ENCODE measurements at places on chromosomes 2 and 18.

GRCh38 chr18:43043626-43044025, 71.9 kb downstream of the RIT2 start:
- no peak for DNase-seq

DNA sequence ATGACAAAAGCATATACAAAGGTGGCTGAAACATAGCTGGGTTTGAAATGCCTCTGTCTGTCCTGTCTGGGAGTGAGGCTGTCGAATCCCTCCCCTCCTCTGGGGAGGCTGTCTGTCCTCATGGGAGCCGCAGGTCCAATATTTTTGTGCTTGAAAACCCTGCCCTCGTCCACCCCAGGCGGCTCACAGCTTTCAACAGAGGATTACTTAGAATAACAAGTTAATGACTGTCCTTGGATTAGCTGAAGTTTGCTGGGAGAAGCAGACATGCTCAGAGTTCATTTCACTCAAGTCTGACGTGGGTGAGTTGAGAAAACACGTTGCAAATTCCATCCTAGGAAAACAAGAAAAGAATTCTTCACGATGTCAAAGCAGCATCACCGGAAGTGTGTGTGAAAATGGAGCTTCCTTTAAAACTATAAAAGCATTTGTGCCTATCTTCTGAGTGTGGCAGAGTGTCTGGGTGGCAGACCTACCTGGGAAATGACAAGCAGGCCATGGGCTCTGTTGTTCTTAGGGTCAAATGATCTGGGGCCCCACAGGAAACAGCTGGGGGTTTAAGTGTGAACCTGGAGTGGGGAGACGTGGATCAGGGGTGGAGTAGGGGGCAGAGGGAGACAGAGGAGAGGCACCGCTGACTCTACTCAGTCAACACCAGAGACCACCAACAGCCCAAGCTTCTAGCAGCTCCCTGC, 77.1 kb downstream of the DDX1 start:
- no peak for DNase-seq

DNA sequence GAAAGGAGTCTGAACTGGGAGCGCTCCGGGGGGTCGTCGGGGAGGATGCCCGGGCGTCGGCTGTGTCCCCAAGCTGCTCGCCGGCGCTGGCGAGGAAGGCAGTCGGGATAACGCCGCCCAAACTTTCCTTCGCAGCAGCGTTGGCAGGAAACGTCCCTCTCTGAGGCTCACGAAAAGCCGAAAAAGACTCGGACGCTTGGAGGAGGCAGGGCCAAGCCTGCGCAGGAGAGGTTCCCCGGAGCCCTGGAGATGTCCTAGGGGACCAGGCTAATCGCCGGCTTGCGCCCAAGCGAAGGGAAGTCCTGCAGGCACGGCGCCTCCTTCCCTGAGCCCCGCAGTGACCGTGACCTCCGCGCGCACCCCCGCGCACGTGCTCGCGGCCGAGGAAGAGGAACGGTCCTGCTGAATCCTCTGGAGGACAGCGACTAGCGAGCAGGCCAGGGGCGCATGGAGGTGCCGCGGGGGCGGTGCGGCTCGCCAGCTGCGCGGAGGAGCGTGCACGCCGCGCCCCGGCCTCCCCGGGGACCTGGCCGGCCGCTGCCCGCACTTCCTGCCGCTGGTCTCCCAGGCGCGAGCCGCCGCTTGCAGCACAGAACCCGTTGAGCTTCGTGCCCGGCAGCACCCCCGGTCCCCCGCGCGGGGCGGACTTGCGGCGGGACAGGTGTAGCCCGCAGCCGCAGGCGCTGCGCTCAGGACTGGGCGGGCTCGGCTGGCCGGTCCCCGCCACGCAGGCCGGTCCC, at the start of gene SH3RF3:
SH3RF3 (plus strand) TSS at position 590 of the 740 bp plus-strand sequence.
- no peak for DNase-seq

GRCh38 chr2:56089931-56090330, 93.9 kb upstream of the CCDC85A start:
- DNase-seq = no peak

DNA sequence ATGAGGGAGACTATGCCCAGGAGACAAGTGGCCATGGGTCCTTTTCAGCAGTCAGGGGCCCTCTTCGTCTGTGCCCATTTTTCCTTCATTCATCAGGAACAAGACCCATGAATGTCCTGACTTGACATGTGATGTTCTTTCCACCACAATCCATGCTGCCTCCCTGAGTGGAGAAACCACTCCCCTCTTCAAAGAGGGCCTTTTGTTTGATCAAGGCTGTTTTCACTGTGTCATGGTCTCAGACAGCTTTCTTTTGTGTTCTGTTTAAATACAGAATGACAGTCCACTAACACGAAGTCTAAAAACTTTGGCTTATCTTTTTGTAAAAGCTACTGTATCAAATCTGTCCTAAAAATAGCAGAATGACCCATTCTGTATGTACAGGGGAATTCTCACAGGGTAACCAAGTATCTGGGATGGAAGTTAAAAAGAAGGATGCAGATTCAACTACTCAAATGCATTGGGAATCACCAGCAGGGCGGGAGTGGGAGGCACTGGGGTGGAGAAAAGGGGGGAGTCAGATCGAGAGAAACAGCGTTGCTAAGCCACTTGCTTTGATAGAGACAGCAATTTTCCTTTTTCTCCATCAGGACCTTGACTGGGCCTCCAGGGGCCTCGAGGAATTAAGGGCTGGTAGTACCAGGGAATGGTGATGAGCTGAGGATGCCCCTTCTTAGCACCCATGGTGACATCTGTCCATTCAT, 13.9 kb downstream of the LRP2 start:
- DNase-seq = no peak

- no peak for DNase-seq
Observed at GRCh38 chr2:64617631-64618151, 36.0 kb downstream of the SERTAD2 start.

DNA sequence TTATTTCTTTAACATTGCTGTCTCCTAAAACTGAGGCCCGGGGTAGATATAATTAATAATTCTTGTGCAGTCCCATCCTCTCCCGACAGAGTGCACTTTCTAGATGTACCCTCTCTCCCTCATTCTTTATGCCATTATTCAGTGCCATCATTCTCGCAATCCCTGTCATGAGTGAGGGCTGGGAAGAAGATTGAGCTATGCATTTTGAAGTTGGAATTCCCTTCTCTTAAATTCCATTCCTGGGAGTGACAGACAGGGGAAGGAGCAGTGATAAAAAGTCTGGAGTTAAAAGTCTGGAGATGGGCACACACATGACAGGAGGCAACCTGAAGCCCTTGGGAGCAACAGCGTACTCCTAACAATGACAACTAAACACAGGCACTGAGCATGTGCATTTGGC, 2.6 kb upstream of the KCNE4 start:
- DNase-seq = no peak

DNA sequence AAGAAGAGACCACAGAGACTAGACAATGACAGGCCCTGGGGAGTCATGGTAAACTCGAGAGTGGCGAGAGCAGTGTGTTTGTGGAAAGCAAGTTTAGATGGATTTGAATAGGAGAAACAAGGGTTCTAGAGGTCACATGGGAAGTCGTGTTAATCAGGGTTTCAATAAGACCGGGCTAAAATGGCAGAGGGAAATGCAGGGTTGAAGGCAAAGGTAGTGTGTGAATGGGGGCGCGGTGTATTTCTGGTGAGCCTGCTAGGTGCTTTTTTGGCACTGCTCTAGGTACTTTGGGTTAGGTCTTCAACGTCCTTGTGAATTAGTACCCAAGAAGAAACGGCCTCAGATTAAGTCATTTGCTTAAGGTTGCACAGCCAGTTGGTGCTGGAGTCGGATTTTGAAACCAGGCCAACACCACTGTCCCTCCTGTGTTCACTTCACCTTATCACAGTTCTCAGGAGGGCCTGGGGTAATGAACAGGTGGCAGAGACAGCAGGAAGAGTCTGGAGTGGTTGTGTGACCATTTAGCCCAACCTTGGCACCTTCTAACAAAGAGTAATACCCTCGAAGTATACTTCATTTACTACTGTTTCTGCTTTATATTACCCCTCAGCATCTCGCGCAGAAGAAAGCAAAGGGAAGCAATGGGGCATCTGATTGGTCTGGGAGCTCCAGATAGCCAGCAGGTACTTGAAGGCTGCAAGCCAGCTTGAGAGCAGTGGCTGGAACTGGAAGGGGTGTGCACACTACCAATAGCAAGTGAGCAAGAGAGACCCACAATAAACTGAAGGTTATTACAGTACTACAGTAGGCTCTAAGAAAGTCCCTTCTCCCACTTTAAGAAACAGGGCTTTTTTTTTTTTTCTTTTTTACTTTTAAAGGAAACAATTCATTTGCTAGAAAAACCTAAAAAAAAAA, 33.4 kb upstream of the GAREM2 start:
- no peak for DNase-seq

- DNase-seq = no peak
Observed at GRCh38 chr2:7844414-7844965, 837.4 kb upstream of the ID2 start.

GRCh38 chr2:214730248-214730647, 79.2 kb downstream of the BARD1 start:
- no peak for DNase-seq

DNA sequence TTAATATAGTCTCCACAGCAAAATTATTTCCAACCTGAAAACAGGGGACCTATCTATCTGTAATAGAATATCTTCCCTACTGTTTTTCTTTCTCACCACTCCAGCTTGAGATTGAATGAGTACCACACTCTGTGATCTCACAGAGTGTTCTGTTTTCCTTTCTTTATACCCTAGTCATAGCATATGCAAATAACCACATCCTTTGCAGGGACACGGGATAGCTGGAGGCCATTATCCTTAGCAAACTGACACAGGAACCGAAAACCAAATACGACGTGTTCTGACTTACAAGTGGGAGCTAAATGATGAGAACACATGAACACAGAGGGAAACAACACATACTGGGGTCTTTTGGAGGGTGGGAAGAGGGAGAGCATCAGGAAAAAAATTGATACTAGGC, 224.7 kb downstream of the SLC8A1 start:
- DNase-seq = no peak

DNA sequence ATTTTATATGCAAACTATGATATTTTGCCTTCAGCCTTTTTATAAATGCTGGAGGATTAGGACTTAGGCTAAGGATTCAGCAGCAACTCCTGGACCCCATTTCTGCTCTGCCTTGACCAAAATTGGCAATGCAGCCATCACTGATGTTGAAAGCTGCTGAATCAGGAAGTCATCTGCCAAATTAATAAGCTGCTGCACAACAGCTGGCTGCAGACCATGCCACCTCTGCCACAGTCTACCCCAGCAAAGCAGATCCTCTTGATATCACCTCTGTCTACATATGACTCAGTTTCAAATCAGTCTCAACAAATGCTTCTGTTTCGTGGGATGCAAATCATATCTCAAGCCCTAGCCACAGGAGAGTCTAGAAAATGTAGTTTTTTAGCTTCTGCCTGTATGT, 7.1 kb upstream of the SOS1 start:
- no peak for DNase-seq

GRCh38 chr18:2139691-2140090, 431.6 kb downstream of the METTL4 start:
- DNase-seq = no peak

DNA sequence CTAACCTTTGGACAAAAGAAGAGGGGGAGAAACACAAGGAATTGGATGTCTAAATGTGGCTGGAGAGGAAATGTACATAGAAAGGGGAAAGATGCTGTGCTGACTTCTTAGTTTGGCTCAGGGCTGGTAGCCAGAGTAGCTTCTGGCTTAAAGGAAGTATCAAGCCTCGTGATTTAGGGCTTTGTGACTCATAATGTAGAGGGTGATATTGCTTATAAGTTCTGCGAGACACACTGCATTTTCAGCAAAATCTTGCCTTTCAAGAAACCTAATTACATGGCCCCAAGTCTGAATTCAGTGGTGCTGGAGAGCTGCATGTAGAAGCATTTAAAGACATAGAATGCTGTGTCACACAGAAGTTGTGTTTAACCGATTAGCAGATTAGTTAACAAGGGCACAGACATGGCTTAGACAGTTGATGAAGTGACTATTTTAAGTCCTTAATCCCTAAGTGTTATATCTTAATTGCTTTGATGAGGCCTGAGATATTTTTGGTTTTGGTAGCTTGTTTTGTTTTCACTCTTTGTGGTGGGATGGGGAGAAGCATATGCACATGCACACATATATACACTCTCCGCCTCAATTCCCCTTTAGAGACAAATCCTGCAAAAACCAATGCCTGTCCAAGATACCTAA, 66.4 kb downstream of the EPAS1 start:
- DNase-seq = no peak

GRCh38 chr2:15642011-15642814, 50.5 kb downstream of the DDX1 start:
- DNase-seq = no peak

GRCh38 chr18:74631212-74631611, 33.5 kb downstream of the ZNF407 start:
- no peak for DNase-seq

- no peak for DNase-seq
Observed at GRCh38 chr2:240935103-240935876, 29.2 kb downstream of the CROCC2 start.

GRCh38 chr2:11456251-11456650, 9.7 kb downstream of the E2F6 start:
- DNase-seq = no peak

GRCh38 chr2:126906781-126907180, 8.1 kb downstream of the TEX51 start:
- DNase-seq = no peak

GRCh38 chr2:23430263-23430662, 45.3 kb downstream of the KLHL29 start:
- no peak for DNase-seq

DNA sequence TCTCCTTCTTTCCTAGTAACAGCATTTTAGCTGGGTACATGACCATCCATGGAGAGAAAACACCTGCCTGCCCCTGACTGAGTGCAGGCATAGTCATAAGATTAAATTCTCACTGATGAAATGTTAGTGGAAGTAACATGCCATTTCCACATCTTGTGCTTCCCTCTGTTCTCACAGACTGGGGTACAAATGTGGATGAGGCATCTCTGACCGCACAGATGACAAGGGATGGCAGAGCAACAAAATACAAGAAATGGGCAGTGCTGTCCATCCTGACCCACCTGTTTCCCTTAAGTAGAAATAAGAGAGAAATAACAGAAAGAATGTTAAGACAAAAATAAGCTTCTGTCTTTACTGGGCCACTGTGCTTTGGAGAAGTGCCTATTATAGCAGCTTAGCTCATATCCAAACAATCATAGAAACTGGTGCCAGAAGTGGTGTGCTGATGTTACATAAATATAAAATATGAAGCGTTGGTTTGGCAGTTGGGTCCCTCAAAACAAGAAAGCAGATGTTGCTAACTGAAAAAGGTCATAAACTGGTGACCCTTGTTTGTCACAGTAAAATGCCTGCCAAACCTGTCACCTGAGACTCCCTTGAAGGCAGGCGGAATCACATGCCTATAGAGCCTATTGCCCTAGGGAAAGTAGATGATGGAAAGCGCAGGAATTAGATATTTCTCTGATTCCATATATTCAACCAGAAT, 72.4 kb upstream of the CCDC150 start:
- no peak for DNase-seq

DNA sequence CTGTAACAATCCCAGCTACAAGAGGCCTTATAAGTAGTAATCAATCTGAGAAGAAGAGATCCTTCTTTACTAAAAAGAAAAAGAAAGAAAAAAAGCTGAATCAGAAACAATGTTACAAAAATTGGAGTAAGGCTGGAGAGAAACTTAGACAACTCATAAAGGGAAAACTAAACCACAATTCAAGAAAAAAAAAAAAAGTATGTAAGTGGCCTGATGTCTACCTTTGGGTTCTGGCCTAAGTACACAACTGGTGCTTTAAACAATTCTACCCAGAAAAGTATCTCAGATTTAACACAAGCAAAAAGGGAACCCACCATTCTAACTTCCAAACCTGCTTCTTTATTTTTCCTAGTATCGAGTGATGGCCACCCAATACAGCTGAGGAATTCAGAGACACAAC, 45.3 kb downstream of the ZNF521 start:
- DNase-seq = no peak
